Left renal pelvis (tissue), 4 donors: ENCODE measurements at places on chromosomes 4 and X. TPM values are rescaled to one million over a fixed set of nuclear protein-coding genes. Genes with fewer than 3 reads are reported as not detected.

CT55 gene
- 0.19 TPM for polyA plus RNA-seq

CXCR3 gene
- 0.33 TPM for polyA plus RNA-seq

H2BW1 gene
- not detected for polyA plus RNA-seq

RXFP1 gene
- polyA plus RNA-seq = 0.40 TPM

TEX11 gene
- polyA plus RNA-seq = 0.08 TPM

MTNR1A gene
- 0.10 TPM for polyA plus RNA-seq

HTR2C gene
- polyA plus RNA-seq = 0.53 TPM

DNA sequence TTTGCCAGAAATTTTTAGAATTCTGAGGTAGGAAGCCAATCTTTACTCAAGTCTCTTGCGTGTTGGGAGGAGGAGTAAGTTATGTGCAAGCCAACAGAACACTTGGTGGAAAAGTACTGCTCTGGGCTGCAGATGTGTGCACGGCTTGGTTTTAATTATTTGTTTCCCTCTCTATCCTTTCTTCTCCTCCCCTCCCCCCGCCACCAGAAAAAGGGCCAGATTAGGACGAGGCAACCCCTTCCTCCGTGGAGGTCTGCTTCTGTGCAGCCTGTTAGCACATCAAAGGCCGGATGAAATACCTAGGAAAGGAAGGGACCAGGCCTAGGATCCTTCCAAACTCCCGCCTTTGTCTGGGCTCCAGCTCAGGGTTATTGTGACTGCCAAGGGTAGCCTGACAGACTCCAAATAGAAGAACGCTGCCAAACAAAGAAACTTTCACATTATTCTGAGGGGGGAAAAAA, 1.0 kb upstream of the PGRMC1 start:
- DNase-seq = no peak

MAGEB10 gene
- polyA plus RNA-seq = not detected

BRS3 gene
- polyA plus RNA-seq = 0.12 TPM

GRCh38 chr4:10289538-10289906, 167.7 kb downstream of the ZNF518B start:
- no peak for DNase-seq

DNA sequence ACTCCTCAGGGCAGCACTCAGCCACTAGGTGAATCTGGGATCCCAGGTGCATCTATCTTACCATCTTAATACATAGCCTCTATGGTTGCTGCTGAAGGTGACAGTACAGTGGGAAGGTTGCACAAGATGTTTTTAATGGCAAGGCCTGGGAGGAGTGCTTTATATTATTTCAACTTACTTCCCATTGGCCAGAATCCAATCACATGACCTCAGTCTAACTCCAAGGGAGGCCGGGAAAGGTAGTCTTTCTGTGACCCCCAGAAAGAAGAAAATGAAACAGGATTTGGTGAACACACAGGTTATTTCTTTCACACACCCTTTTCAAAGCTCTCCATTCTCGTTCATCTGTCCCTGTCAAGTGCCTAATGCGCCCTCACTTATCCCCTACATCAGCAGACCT, 189.1 kb upstream of the ATP6AP2 start:
- no peak for DNase-seq

PPEF2 gene
- 0.11 TPM for polyA plus RNA-seq

CLDN24 gene
- not detected for polyA plus RNA-seq

GRCh38 chr4:168162604-168163003, 70.3 kb downstream of the ANXA10 start:
- no peak for DNase-seq

GRCh38 chr4:28259951-28260350, 1399.3 kb downstream of the STIM2 start:
- no peak for DNase-seq

GRCh38 chr4:87669373-87669772, 19.3 kb downstream of the DMP1 start:
- DNase-seq = no peak

DNA sequence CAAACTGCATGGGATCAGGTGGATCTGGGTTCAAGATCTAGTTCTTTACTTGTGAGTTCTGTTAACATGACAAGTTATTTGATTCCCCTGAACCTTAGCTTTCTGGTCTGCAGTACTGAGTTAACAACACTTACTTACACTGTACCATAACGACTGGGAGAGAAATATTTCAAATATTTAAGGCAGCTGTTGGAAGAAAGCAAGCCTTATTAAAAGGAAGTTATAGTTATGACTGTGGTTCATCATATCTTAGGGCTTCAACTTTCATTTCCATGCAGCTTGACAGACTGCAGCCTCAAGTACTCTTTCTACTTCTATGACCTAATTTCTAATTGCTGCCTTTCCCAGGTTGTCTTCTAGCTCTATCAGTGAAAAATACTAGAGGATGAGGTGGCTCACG, 40.0 kb upstream of the PDGFRA start:
- no peak for DNase-seq

- DNase-seq = no peak
These were observed 34.1 kb upstream of the HHIP start for GRCh38 chr4:144611850-144612249.

SUPT20HL1 gene
- polyA plus RNA-seq = not detected

DNA sequence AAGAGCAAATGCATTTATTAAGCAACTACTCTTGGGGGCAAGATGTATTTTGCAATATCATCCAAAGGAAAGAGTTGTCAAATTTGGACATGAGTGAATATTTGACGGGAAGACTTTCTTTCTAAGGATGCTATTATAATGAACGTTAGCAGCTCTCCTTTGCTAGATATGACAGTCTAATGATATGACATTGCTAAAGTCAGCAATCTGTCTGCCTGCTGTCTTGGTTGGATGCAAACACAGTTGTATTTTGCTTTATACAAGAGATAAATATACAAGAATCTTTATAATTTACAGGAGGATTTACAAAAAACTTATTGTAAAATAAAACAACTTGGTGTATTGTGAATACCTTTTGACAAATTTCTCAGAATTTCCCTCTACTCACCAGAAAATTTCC, 37.5 kb downstream of the MAGEC1 start:
- no peak for DNase-seq

NHS gene
- 18.4 TPM for polyA plus RNA-seq

DNA sequence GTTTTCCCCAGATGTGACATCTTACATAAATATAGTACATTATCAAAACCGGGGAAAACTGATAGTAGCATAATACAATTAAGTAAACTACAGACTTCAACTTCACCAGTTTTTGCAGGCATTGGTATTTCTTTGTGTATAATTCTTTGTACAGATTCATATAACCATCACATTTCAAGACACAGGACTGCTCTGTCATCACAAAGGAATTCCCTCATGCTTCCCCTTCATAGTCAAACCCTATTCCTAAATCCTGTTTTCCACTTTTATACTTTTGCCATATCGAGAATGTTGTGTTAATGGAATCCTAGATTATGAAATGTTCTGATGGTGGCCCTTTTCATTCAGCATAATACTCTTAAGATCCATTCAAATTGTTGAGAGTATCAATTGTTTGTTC, 36.0 kb downstream of the STIM2 start:
- no peak for DNase-seq

- no peak for DNase-seq
These were observed 214.0 kb upstream of the UGT8 start for GRCh38 chr4:114384629-114385028.

GRCh38 chr4:155179216-155179615, 29.2 kb upstream of the NPY2R start:
- no peak for DNase-seq

GRCh38 chr4:89311433-89311832, 3.8 kb upstream of the GPRIN3 start:
- DNase-seq = no peak

DNA sequence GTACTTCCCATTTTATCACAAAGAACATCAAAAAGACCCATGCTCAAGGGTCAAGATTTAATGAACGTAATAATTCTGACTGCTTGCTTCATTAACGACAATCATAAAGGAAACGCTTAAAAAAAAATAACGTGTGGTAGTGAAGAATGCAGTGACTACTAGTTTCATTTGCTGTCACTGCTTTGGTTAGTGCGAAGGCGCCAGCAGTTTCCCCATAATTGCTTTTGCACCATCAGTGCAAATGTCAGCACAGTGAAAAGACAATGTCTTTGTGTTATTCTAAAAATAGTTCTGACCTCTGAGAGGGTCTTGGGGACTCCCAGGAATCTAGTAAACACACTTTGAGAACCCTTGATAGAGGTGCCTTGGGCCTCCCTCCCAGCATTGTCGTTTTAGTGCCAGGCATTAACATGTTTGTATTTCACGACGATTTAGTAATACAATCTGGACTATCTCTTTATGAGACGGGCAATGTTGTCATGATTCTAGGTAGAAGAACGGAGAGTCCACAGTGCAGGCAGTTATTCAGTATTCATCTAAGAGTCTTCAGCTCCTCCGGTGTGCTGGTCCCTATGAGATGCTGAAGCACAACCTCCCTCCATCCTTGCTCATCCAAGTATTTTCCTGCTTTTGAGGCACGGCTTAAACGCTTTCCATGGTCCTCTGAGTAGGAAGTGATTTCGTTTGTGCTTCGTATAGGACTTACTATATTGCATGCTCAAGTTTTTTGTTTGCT, 71.0 kb downstream of the AFF1 start:
- DNase-seq = no peak

- no peak for DNase-seq
These were observed 103.4 kb upstream of the PDLIM3 start for GRCh38 chr4:185638548-185639301.

GRCh38 chrX:103586314-103586646, 965 bp downstream of the TCEAL4 start:
- no peak for DNase-seq

USP46 gene
- polyA plus RNA-seq = 31.3 TPM

WDFY3 gene
- 56.9 TPM for polyA plus RNA-seq
